Left lobe of liver (tissue), 2 donors: ENCODE measurements at places on chromosomes 6 and 20. TPM values are rescaled to one million over a fixed set of nuclear protein-coding genes. Genes with fewer than 3 reads are reported as not detected.

- no peak for DNase-seq
Measured at GRCh38 chr6:142325111-142325510, 23.3 kb downstream of the ADGRG6 start.

DNA sequence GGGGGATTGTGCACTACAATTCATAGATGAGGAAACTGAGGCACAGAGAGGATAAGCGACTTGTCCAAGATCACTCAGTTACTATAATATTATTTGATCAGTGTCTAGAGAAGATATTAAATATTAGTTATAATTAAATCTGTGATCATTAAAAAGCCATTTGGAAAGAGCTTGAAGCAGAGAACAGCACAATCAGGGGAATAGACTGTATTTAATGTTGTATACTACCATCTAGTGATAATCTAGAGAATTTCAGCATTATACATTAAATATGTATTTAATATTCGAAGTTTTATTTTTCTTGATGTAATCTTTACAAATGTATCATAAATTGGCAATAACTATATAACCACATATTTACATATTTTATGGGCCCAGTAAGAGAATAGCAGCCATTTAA is 20.1 kb upstream of the MTCL3 start:
- no peak for DNase-seq

- DNase-seq: no peak
Measured at GRCh38 chr6:36820700-36821580, 18.3 kb downstream of the CPNE5 start.

DNA sequence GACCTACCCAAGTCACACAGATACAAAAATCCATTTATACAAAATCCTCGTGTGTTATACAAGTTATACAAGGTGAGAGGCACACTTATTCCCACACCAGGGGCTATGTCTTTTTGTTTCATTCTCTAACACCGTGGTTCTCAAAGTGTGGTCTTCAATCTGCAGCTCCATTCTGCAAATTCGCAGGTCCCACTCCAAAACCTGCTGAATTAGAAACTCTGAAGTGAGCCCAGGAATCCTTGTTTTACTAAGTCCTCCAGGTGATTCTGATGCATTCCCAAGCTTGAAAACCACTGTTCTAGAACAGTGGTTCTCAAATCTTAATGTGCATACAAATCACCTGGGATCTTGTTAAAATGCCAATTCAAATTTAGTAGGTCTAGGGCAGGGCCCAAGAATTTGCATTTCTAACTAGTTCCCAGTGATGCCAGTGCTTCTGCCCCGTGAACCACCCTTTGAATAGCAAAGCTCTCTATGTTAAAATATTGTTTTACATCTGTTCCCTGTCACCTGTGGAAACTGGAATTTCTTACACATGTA is 35.1 kb downstream of the LRFN2 start:
- no peak for DNase-seq

GRCh38 chr20:16752901-16753300 is 4.7 kb downstream of the OTOR start:
- DNase-seq: no peak

DNA sequence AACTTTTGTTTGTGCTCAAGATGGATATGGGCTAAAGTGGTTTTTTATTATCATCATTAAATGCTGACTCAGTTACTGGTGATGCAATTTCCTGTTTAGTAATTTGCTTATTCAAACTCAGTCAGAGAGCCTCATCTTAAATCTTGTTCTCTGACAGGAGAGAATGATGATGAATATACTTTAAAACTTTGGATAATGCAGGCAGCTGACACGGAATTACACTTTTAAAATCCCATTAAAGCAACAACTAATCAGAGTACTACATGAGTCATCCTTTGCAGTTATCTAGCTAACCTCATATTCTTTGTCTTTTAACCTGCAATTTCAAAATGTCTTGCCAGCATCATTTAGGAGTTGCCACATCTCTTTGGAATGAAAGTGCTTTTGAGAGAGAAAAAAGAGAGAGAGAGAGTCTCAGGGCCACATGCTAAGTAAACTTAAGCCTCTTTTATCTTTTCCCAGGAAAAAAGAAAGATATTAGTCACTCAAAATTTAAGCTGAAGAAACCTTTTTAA is 9.2 kb upstream of the C6orf141 start:
- DNase-seq: no peak

DNA sequence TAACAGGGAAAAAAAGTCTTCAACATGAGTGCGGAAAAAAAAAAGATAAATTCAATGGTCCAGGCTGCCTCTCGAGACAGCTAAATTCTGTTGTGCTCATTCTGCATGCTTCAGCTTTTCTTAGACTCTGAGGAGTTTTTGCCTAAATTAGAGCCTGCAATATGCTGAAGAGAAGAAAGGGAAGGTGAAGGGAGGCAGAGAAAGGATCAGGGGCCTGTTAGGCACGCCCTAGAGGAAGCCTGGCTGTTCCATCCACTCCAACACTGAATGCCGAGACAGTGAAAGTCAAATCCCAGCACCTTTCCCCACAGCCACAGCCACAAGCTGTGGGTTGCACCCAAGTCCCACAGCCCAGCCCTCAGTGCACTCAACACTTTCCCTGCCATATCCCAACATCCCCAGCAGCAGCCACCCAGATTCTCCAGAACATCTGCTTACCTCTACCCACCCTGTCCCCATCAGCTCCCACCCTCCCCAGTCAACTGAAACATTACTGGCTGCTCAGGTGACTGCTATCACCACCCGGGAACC is 37.3 kb downstream of the PREX1 start:
- no peak for DNase-seq

SLC22A3 gene
- total RNA-seq: 34.5 TPM

BPI gene
- 0.48 TPM for total RNA-seq

OPN5 gene
- total RNA-seq: not detected

B4GALT5 gene
- total RNA-seq: 10.5 TPM
